ENCODE measurements at places on chromosomes 13 and 19.

DNA sequence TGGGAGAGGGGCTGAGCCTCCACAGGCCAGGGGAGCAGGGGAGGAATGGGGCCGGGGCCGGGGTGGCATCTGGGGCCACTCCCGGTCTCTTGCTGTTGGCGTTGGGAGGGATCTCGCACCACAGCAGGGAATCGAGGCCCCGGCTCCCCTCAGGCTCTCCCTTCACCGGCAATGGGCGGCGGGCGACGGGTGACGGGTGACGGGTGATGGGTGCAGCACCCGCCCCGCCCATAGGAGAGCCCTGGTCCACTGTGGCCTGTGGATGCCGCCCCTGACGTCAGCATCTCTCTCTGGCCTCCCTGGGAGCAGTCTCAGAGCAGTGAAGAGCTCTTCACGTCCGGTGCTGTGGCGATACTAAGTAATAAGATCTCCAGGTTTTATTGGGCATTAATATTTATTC is 133.6 kb downstream of the KDM4B start:
- no peak for DNase-seq

- no peak for DNase-seq
Measured at GRCh38 chr13:110685305-110686020, 20.5 kb downstream of the CARS2 start.

DNA sequence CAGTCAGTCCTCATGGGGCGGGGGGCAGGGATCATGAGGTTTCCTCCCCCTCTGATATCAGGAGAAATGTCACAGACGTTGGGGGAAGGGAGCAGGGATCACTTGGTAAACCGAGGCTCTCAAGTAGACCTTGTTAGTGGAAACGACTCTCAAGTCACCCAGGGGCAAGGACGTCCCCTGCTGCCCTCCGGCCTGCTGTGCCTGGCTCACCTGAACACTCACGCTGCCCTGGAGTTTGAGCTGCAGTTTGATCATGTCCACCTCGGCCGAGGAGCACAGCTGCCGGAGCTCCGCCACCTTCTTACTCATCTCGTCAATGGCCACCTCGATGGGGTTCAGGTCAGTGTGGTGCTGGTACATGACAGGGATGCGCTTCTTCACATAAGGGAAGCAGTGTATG is 47.6 kb upstream of the SLC15A1 start:
- no peak for DNase-seq

GRCh38 chr19:24063295-24063694 is 23.7 kb upstream of the ZNF254 start:
- DNase-seq: no peak

DNA sequence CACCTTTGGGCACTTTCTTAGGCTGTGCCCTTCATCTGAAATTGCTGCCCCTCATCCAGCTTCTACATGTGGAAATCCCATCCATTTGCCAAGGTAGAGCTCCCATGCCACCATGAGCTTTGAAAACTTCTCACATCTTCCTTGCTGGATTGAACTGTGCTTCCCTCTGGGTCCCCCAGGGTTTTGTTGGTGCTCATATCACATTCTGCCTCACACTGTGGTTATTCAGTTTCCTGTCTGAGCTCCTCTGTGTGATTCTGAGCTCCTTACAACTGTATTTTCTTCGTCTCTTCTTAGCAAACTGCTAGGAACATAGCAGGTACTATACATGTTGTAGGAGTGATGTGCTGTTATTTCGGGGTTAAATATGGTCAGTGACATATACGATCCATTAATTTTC is 74.9 kb upstream of the KL start:
- no peak for DNase-seq

- DNase-seq: no peak
Measured at GRCh38 chr13:44967704-44968433, 21.4 kb downstream of the NUFIP1 start.

- no peak for DNase-seq
Measured at GRCh38 chr13:33615436-33615835, 202.5 kb upstream of the RFC3 start.

DNA sequence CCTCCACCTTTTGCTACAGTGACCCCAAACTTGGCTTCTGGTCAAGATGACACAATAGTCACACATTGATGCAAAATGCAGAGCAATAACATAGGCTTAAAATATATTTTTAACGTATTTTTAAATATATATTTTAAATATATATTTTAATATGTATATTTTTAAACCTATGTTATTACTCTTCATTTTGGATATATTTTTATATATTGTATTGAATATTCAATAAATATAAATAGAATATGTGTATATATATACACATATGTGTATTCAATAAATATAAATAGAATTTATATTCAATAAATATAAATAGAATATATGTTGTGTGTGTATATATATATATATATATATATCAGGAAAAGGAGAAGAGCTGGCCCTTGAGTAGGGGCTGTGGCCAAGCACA is 115.6 kb downstream of the POU4F1 start:
- no peak for DNase-seq

- DNase-seq: no peak
Measured at GRCh38 chr13:92716749-92717148, 509.9 kb upstream of the GPC6 start.

- DNase-seq: no peak
Measured at GRCh38 chr19:30679789-30680188, 307.6 kb downstream of the ZNF536 start.

GRCh38 chr13:52899206-52899605 is 50.8 kb upstream of the PCDH8 start:
- no peak for DNase-seq

DNA sequence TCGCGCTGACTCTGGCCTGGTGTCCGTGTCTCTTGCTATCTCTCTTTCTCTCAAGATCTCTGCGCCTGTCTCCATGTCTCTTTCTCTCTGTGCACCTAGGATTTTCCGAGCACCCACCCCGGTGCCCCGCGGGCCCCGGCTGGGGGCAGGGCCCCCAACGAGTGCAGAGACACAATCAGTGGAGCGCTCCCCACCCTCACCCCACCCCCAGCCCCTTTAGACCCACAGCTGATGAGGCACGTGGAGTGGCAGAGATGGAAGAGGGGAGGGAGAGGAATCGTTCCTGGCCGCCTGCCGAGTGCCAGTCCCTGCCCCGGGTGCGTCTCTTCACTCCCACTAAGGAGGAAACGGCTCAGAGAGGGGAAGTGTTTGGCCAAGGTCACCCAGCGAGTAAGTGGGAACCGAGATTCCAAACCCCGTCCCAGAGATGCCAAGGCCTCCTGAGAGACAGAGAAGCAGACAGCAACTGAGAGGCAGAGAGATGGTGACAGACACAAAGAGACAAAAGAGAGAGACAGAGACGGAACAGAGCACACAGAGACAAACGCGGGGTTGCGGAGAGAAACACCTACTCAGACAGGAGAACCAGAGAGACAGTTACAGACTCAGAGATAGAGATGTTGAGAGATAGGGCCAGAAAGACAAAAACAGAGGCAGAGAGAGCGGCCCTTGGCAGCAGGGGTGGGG is 626 bp upstream of the BCL3 start:
- peak; percentile 31 for DNase-seq

DNA sequence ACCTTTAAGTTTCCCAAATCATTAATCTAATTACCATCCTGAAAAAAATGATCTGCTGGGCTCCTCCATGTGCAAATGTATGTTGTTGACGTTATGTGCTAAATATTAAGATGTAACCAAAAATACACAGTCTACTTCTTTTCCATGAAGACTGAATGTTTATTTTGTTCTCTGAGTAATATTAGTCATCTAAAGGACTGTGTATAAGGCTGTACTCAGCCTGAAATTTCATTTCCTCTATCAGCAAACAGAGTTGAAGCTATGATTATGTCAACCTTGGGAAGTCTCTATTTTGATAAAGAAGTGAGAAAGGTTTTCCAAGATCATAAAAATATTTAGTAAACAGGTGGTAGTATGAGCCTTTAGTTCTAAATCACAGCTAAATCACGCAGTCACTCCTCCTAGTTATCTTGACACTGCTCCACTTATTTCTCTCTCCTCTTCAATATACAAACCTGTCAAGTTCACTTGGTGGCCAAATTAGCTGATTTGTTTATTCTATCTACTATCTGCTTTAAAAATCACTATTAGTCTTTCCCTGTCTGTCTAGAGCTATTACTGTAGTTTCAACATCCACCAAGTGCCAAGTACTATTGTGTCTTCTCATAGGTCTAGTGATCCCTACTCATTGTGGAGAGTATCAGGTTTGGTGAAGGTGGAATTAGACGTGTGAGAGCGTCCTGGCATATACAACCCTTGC is 211.7 kb upstream of the STARD13 start:
- no peak for DNase-seq

GRCh38 chr13:97003071-97003470 is 8.8 kb upstream of the OXGR1 start:
- no peak for DNase-seq

DNA sequence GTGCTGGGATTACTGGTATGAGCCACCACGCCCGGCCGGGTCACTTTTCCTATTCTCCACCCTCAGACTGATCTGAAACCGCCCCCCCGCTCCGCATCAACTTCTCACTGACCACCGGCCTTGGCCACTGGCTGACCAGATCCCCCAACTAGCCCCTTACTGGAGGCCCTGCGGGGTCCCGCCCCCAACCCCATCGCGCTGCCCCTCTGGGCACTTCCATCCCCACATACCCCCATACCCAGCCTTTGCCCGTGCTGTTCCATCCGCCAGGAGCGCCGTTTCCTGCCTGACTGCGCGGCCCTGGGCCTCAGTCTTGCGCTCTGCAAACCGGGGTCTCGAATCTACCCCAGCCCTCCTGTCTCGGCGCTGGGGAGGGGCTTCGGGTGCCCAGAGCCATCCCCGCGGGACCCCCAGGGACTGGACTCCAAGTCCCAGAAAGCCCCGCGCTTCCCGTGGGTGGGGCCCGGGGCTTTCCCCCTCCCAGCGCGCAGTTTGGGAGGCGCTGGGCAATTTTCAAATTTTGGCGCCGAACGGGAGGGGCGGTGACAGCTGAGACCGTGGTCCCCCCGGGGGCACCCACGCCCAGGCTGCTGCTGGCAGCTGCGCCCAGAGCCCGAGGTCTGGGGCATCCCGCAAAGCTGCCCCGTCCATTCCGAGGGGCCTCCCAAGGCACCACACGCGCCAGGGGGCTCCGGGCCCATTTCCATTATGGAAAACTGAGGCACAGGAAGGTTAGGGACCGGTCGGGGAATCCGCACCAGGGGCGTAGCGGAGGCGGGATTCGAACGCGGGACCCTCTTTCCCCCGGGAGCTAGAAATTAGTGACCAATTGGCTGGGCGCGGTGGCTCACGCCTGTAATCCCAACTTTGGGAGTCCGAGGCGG is 5.2 kb upstream of the LMNB2 start:
- DNase-seq: no peak

- DNase-seq: no peak
Measured at GRCh38 chr19:41862445-41862986, 2.5 kb downstream of the RPS19 start.

GRCh38 chr19:35731779-35732405 is 10.4 kb downstream of the IGFLR1 start:
- DNase-seq: no peak

GRCh38 chr13:53622456-53622855 is 593.8 kb downstream of the OLFM4 start:
- no peak for DNase-seq

GRCh38 chr19:9883231-9883758 is 48.2 kb downstream of the PIN1 start:
- DNase-seq: no peak

GRCh38 chr19:4977299-4978174 is 8.6 kb downstream of the KDM4B start:
- DNase-seq: no peak

- DNase-seq: no peak
Measured at GRCh38 chr19:22617614-22618320, 16.4 kb upstream of the ZNF492 start.

DNA sequence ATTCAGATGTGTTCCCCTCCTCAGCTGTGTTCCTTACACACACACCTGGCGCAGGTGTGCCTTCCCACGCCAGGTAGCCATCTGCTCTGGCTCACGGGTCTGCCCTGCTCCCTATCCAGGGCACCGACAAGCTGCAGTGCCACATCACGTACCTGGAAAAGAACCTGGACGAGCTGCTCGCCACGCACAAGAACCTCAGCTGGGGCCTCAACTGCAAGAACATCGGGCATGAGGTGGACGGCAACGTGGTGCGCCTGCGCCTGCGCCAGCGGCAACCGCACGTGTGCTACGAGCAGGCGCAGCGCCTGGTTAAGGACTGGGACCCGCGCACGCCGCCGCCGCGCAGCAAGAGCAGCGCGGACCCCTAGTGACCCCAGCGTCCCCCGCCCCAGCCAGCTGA is 26.5 kb upstream of the CASP14 start:
- no peak for DNase-seq

- DNase-seq: no peak
Measured at GRCh38 chr19:10861103-10861651, 10.2 kb upstream of the CARM1 start.

GRCh38 chr13:30905932-30906383 is at the start of gene MEDAG:
Gene MEDAG (plus strand): TSS chr13:30906271. CDS start chr13:30906516, 245 bp downstream.
- no peak for DNase-seq

GRCh38 chr13:26308836-26309235 is 54.9 kb downstream of the CDK8 start:
- DNase-seq: no peak

- DNase-seq: no peak
Measured at GRCh38 chr19:19489804-19490204, 25.5 kb downstream of the TSSK6 start.

DNA sequence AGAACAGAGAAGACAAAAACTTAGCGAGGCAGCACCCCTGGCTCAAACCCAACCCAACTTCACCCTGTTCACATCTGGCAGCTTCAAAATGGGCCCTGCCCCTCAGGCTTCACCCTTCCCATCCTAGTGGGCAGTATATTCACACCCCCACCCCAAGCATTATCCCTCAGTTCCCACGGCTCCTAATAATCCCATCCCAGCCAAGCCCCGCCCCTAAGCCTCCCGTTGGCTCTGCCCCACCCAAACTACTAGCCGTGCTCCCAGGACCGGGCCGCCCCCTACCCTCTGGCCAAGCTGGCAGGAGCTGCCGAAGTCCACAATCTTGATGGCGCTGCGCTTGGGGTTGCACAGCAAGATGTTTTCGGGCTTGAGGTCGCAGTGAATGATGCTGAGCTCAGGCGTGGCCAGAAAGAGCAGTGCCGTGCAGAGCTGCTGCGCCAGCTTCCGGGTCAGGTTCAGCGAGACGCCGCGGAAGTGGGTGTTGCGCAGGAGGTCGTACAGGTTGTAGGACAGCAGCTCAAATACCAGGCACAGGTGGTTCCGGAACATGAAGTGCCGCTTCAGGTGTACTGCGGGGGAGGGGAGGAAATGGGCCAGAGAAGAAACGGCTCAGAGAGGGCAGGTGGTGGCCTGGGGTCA is 5.8 kb downstream of the DYRK1B start:
- DNase-seq: no peak

- no peak for DNase-seq
Measured at GRCh38 chr19:47142779-47143178, 12.1 kb downstream of the SAE1 start.

GRCh38 chr13:21748166-21748565 is 77.3 kb downstream of the FGF9 start:
- no peak for DNase-seq

DNA sequence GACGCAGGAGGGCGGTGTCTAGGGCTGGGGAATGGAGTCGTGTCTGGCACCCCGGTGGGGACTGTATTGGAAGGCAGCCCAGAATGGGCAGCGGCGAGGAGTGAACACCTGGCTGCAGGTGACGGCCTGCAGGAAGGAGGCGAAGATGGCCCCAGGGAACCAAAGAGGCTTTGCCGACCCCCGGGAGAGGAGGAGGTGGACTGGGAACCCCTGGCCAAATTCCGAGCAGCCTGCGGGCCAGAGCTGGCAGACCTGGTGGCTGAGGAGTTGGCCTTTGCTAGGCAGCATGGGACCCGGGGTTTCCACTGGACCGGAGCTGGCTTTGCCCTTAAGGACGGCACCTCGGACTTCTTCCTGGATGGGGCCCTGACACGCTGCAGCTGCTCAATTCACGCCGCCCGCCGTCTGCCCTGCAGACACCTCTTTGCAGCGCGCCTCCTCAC is 25.9 kb downstream of the ZSWIM9 start:
- no peak for DNase-seq
